CD4-positive, alpha-beta T cell treated with Interleukin-6 at 100 ng/mL for 8 hours (primary cell): ENCODE measurements at places on chromosomes 4 and X.

GRCh38 chr4:1748465-1748995, 27.2 kb downstream of the TACC3 start:
- peak; percentile 70 for DNase-seq

DNA sequence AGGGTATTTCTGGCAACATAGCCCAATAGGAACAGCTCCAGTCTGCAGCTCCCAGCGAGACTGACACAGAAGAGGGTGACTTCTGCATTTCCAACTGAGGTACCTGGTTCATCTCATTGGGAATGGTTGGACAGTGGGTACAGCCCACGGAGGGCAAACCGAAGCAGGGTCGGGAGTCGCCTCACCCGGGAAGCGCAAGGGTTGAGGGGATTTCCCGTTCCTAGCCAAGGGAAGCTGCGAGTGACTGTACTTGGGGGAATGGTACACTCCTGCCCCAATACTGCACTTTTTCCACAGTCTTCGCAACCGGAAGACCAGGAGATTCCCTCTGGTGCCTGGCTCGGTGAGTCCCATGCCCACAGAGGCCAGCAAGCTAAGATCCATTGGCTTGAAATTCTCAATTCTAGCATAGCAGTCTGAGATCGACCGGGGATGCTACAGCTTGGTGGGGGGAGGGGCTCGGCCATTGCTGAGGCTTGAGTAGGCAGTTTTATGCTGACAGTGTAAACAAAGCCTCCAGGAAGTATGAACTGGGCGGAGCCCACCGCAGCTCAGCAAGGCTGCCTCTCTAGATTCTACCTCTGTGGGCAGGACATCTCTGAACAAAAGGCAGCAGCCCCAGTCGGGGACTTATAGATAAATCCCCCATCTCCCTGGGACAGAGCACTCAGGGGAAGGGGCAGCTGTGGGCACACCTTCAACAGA, 14.0 kb upstream of the ADAD1 start:
- DNase-seq, result peak; percentile 11

GRCh38 chr4:152340818-152341217, 195.1 kb downstream of the FBXW7 start:
- no peak for DNase-seq

DNA sequence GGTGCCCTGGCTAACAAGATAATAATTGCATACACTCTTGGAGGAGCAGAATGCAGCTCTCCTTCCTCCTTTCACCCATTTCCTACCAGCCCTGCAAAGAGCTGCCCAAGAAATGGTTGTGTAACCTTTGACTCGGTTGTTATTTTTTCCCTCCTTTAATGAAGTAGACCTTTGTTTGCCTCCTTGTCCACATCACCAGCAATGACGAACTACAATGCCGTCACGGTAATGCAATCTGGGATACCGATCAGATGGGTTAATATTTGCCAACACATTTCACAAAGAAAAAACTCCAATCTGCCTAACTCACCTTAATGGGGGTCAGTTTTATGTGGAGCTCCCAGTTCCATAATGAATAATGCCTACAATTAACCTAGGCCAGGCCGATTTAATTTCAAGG, 32.0 kb downstream of the GPRIN3 start:
- DNase-seq, result no peak

DNA sequence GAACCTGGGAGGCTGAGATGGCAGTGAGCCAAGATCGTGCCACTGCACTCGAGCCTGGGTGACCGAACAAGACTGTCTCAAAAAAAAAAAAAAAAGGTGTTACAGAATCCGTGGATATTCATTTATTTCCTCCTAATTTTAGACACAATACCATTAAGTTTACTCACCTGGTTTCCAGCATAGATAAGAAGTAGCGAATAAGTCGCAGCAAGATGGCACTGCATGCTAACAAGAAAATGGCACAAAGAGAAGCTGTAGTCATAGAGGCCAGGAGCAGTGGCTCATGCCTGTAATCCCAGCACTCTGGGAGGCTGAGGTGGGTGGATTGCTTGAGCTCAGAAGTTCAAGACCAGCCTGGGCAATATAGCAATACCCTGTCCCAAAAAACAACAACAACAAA, 17.0 kb upstream of the MOB1B start:
- DNase-seq, result no peak

DNA sequence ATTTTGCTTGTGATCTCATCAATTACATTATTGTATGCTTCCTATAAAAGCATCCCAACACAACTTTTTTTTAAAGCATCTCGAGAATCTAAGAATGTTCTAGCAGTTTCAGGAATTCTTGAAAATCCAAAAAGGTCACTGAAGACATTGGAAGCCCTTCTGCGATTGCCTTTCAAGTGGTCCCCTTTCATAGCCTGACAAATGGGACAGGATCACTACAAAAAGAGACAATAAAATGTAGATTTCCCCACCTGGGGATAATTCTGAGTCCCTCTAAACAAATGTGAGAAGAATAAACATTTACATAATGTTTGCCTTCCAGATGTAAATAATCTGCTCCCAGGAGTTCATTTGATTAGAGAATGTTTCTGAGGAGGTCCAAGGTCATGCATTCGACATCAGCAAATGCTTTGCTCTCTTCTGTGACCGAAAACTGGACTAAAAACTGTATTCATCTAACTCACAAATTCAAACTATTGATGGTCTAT, 116.0 kb downstream of the COL25A1 start:
- DNase-seq, result no peak

GRCh38 chr4:127229855-127230608, 402.7 kb upstream of the INTU start:
- no peak for DNase-seq
